ENCODE measurements at places on chromosomes 7 and 10.

- no peak for DNase-seq
Observed at GRCh38 chr10:38007991-38008390, 2.5 kb upstream of the ZNF33A start.

- no peak for DNase-seq
Observed at GRCh38 chr10:9175200-9175599, 1120.7 kb downstream of the GATA3 start.

GRCh38 chr7:157502701-157503111, 165.9 kb downstream of the DNAJB6 start:
- DNase-seq = no peak

- DNase-seq = no peak
Observed at GRCh38 chr7:22998519-22998896, 15.4 kb downstream of the HYCC1 start.

DNA sequence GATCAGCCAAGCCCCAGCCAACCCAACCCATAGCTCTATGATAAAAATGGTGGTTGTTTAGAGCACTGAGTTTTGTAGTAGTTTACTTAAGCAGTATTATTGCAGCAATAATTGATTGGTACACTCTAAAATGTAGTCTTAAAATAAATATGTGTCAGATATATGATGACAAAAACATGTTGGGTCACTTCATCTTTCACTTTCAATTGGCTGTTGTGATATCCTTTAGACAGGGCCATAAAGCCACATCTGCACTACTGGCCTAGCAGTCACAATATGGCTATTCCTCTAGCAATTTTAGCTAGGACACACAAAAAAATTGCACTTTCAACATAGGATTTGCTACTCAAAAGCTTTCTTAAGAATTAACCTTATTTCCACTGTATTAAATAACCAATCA, 5.9 kb upstream of the CAV1 start:
- DNase-seq = no peak

GRCh38 chr10:21715531-21716195, 181.6 kb downstream of the MLLT10 start:
- no peak for DNase-seq
